ENCODE measurements at places on chromosomes 13 and 19.

DNA sequence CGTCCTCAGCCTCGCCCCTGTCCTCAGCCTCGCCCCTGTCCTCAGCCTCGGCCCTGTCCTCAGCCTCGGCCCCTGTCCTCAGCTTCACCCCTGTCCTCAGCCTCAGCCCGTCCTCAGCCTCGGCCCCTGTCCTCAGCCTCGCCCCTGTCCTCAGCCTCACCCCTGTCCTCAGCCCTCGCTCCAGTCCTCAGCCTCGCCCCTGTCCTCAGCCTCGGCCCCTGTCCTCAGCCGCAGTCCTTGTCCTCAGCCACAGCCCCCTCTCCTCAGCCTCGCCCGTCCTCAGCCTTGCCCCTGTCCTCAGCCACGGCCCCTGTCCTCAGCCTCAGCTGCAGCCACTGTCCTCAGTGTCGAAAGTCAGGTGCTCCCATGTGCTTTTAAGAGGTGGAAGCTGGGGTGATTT is 10.5 kb downstream of the C13orf46 start:
- DNase-seq = no peak

- DNase-seq = no peak
Observed at GRCh38 chr19:51697169-51697776, 4.1 kb downstream of the SPACA6 start.

DNA sequence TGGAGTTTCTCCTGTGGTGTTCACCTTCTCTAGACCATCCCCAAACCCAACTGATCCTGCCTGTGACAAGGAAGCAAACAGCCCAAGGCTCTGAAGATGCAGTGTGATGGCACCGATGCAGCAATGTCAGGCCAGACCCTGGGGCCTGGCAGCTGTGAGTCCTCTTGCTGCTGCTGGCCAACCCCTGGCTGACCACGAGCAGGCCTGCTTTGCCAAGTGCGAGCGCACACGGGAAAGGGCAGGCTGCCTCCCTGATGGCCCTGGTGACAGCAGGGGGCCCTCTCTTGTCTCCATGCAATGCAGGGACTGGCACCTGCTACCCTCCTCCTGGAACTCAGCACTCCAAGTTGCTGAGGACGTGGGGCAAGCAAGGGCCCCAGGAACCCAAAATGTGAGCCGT is 5.4 kb upstream of the VSTM2B start:
- DNase-seq = no peak

GRCh38 chr19:8826371-8826770 is 5.7 kb downstream of the ZNF558 start:
- no peak for DNase-seq

DNA sequence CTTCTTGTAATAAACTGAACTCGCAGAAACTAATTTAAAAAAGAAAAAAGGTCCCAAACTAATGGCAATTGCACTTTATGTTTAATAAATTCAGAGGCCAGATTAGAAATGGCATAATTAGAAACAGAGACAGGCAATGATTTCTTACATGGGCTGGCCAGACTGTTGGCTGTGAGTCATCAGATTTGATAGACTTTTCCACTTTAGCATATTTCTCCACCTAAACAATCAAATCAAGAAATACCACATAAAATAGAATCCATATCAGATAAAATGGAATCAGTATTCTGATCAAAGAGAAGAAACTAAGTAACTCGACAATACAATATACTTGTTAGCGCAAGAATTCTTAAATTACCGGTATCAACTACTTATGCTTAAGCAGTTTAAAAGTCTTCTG is 29.0 kb downstream of the EXOSC8 start:
- DNase-seq = no peak

DNA sequence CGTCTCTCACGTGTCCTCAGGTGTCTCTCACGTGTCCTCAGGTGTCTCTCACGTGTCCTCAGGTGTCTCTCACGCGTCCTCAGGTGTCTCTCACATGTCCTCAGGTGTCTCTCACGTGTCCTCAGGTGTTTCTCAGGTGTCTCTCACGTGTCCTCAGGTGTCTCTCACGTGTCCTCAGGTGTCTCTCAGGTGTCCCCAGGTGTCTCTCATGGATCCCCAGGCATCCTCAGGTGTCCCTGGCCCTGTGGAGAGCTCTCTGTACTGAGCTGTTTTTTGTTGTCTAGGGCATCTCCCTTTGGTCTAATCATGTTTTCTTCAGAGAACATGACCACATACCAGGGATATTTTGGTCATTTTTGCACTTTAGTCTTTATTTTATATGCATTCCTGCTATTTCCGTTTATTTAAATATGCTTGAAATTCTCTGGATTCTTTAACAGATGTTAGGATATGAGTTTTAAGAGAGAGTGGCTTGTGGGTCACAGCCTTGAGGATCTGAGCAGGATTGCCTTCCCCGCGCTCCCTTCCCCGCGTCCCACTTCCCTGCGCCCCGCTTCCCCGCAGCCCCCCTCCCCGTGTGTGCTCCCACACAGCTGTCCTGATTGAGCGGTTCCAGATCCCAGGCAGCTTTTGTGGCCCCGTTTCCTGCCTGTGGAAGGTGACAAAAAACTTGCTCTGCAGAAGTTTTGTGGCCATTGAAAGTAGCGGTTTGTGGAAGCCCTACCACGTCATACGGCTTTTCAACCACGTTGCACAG is 31.9 kb downstream of the ATP4B start:
- DNase-seq = no peak

Measured in kidney capillary endothelial cell (primary cell).